Stimulated activated CD4-positive, alpha-beta T cell treated with anti-CD3 and anti-CD28 coated beads, Interleukin-12 subunit alpha, Interleukin-12 subunit beta, amount 100 ng/mL, for 4 hours (primary cell): ENCODE measurements at places on chromosomes 1 and 21.

DNA sequence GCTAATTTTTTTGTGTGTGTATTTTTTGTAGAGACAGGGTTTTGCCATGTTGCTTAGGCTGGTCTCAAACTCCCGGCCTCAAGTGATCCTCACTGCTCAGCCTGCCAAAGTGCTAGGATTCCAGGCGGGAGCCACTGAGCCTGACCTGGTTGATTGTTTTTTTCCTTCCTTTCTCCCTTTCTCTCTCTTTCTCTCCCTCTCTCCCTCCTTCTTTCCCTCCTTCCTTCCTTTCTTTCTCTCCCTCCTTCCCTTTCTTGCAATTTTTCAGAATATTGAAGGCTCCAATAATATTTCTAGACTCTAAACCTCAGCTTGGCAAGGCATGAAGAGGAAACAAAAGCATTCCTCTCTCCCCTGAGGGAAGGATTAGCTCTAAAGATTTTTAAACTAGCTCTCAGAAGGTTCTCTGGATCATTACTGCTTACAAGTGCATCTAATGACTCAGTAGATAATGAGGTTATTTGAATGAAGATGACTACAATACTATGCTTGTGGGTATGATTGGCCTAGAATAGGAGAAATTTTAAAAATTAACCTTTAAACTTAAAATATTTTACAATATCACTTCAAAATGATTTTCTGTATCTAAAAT is 68.5 kb upstream of the GADD45A start:
- DNase-seq = no peak

- peak; percentile 99 for DNase-seq
Observed at GRCh38 chr1:958823-959730, at the start of gene NOC2L. NOC2L (minus strand) TSS chr1:959256; CDS start chr1:959240, 16 bp downstream.

- DNase-seq = no peak
Observed at GRCh38 chr1:33428661-33429060, 2.2 kb downstream of the PHC2 start.

DNA sequence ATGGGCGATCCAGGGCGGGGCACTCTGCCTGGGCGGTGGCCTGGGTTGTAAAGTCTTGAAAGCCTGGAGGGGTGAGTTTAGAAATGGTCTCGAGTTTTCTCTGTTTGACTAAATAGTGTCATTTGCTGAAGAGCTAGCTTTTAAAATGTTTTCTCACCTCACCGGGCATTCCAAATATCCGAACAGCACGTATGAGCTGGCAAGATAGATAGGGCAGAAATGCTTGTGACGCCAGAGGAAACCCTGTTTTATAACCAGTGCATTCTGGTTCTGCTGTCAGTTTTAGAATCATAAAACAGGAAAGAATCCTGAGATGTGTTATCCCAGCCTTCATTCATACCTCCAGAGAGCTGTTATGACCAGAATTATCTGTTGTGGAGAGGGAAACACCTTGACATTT is 725 bp downstream of the RTCA start:
- DNase-seq = no peak
